ENCODE measurements at places on chromosomes 11 and 22.

DNA sequence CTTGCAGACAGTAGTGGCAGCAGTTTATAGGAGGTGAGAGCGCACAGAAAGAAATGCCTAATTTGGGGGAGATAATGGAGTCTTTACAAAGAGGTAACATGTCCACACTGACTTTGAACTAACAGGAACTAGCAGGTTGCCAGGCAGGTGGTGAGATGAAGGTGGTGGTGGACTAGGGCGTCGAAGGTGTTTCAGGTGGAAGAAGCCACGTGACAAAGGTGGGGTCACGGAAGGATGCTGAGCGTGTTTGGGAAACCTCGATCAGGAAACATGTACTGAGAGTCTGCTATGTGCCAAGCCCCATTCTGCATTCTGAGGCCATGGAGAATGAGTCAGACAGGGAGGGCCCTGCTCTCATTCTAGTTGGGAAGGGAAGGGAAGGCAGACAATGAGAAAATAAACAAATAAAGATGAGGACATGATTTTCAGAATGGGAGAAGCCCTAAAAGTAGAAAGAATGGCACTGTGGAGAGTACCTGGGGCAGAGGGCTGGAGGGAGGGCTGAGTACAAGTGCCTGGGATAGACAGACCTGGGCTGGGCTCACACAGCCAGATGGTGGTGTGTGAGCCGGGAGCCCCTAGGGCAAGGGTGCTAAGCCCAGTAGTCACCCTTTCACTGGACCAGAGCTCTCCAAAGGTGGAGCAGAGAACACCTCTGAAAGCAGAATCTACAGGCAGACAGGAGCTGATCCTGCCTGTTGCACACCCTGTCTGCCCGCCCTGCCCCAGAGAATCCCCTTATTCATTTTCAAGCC is 16.2 kb upstream of the NNMT start:
- DNase-seq = no peak

DNA sequence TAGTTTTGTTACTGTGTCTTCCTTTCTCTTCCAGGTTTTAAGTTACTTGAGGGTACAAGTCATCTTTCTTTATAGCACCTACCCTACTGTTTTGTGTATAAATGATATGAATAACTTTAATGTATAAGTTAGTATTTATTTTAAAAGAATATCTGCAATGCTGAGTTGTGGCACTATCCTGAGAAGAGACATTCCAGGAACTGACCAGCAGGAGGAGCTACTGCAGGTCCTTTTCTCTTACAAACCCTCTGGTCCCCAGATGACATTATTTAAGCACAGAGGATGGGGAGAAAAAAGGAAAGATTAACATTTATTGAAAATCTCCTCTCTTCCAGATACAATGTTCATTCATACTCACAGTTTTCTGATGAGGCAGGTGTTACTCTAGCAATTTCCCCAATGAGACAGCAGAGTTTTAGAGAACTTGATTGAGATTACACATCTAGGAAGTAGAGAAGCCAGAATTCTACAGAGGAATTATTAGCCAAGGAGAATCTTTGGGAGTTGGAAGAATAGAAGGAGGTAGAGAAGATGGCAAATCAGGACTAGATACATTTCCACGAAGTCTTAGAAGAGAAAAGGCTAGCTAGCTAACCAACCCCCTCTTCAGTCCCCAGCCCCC is 541.2 kb upstream of the API5 start:
- DNase-seq = no peak

DNA sequence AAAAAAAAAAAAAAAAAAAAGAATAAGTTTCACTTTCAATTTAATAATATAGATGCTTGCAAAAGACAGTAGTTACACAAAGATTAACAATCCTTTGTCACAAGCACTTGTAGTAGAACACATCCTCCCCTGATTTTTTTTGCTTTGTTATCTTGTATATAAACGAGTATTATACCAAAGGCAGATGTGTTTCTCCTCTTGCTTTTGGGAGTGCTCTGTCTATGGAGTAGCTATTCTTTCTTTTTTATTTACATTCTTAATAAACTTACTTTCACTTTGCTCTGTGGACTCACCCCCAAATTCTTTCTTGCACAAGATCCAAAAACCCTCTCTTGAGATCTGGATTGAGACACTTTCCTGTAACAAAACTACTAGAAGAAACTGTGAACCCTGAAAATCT is 3.4 kb upstream of the MRPL16 start:
- DNase-seq = no peak

DNA sequence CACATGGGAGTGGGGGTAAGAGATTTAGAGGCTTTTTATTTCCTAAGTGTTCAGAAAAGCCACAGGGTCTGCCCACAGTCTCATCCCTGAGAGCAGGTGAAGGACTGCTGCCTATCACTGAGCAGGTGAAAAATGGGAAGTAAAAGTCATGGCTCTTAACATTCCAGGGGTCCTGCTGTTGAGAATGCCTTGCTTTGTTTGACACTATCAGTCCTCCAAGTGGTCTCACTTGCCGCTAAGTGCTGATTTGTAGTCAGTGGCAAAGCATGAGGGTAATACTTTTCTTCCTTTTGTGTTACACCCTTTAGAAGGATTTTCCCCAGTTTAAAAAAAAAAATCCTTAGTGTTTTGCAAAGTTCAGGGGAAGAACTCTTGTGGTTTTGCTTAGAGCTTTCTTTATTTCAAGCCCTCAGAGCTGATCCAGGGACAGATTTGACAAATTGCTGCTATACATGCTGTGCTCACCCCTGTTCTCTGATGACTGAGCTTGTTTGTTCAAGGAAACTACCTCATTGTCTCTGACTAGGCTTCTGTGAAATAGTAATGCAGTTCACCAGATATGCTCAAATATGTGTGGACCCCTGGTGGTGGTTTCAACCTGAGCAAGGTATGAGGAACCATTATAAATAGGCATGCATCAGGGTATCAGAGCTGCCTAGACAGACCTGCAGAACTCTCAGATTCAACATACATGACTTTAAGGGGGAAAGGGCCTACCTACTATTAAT is 141.0 kb downstream of the ARHGAP42 start:
- no peak for DNase-seq

GRCh38 chr11:122089111-122089510 is 26.9 kb downstream of the BLID start:
- no peak for DNase-seq

GRCh38 chr11:28729339-28729738 is 621.2 kb downstream of the METTL15 start:
- no peak for DNase-seq

DNA sequence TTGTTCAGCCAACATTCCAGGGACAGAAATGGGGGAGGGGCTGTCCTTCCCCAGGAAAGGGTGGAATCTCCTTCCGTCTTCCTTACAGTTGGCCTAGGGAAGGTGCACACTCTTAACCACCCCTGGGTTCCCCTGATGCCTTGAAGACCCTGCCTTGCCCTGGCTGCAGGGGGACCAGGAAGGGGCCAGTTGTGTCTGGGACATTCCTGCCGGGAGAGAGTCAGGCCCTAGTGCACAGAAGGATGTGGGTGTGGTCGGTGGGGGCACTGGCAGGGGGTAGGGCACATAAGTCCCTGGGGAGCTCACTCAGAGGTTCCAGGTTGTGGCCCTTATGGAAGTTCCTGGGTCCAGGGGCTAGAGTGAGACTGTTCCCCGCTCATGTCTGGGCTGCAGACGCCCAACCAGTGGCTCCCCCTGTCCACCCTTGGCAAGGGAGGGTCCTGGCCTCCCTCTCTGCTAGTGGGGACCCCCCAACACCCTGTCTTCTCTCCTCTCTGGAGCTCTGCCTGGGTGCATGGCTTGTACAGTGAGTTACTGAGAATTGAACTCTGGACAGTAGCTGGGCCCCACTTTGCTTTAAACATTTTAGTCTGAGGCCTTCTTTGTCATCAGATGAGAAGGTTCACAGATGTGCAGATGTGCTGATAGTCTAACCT is 2.0 kb upstream of the APOBEC3A start:
- no peak for DNase-seq

DNA sequence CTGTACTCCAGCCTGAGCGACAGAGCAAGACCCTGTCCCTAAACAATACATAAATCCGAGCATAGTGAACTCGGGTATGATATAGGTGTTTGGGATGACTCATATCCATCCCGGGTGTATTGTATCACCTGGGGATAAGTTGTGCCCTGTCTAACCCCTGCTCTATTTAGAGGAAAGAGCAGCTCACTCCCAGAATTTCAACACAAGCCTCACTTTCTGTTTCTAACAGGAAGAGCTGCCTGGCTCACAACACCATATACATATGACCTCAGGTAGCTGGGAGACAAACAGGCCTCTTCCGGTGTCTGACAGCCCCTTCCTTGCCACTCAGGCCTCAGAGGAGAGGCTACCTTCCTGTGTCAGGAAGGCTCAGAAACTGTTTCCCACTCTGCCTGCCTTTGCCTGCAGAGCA is 9.9 kb upstream of the MICALL1 start:
- no peak for DNase-seq

DNA sequence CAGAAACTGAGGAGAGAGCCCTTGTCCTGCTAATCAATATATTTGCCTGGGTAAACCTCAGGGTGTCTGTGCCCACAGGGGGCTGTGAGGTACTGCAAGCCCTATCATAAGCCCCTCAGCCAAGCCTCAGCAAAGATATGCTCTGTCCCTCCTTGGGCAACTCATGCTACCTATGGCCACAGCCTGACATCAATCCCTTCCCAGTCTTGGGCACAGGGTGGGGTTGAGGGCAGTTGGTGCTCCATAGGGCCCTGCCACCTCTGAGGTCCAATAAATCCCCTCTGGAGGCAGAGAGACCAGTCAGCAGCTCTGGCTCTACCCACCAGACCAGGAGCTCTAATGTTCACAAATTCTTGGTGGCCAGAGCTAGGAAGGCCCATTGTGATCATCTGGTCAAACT is 23.8 kb downstream of the TPBGL start:
- DNase-seq = no peak

DNA sequence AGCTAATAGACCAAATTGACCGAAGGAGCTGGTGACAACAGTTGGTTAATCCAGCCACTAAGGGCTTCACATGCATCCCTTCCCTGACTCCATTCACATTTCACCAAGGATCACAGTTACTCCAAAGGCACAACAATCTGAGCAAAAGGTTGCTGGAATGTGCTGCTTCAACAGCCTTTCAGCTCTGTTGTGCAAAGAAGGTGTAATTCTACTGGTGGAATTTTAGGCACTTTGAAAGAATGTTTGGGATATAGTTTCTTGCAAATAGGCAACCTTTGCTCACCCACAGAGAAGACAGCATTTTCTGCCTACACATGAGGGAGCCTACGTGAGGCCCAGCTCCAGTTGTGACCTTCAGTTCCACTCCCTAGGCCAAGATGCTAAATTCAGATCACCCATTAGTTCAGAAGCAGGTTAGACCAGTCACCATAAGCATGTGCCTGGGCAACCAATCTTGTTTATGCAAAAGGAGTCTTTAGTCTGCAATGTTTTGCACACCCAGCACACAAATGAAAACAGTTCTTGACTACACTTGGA is 21.6 kb upstream of the FCHSD2 start:
- no peak for DNase-seq

DNA sequence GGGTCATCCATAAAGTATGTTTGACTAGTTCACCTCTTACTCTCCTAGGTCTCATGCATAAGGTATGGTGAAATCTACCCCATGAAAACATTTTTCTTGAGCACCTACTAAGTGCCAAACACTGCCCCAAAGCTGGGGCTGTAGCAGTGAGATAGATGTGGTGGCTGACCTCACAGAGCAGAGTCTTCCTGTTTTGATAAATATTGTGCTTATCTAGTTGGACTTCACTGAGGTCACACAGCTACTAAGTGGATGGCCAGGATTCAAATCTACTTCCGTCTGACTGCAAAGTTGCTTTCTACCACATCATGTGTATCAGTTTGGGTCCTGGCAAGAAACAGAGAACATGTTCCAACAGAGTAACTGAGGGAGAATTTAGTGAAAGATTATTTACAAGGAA is 6.4 kb upstream of the HTATIP2 start:
- no peak for DNase-seq

DNA sequence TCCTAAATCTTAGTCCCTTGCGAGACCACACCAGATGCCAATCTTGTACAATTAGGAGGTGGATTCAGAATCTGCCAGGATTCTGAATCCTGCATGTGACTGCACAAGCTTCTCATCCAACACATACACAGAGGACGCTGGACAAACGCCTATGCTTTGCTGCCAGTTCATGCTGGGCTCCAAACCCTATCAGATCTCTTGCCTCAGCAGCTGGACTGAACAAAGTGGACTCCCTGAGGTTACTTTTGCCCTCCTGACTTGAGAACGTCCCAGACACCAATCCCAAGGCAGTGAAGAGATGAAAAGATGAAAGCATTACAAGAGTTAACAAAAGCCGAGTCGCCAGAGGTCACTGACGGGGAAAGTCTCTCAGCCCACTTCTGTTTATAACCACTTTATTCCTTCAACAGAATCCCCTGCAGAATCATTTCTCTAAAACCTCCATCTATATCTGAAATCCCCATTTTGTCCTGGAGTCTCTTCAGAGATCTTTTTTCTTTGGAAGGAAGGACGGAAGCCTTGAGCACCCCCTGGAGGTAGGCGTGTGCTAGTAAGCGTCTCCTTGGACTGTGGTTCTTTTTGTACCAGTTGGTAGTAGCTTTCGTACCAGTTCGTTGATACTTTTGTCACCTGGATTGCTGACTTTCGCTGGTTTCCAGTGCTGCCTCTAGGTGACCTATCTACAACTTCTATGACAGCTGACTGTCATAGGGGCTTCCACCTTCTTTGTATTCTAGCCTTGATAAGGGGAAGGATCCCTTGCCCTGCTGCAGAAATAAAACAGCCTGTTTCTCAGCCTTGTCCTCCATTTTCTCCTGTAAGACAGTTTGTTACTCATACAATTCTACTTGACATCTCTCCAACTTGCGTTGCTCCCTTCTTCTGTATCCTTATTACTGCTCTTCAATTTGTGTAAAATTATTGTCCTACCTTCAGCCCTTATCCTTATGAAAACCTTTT is 26.1 kb upstream of the EED start:
- no peak for DNase-seq

DNA sequence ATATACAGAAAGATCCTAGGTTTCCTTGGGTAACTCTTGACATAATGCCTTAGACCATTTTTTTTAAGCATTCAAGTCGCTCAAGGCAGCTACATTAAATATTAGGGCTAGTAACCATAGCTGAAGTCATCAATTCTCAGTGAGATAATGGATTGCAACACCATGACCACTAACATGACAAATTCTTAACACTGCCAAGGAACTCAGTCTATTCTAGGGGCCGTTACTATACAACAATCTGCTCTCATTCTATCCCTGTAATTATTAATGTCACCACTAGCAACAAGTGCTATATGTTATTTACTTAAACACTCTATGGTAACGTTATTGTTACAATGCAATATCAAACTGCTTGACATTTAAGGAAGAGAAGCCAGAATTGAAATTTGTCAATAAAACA is 3.2 kb upstream of the STK33 start:
- DNase-seq = no peak

- no peak for DNase-seq
Measured at GRCh38 chr11:14224395-14224794, 134.6 kb downstream of the RRAS2 start.

GRCh38 chr11:67286621-67287333 is 2.3 kb upstream of the ANKRD13D start:
- no peak for DNase-seq

- no peak for DNase-seq
Measured at GRCh38 chr11:122747351-122747781, 90.9 kb upstream of the CRTAM start.

DNA sequence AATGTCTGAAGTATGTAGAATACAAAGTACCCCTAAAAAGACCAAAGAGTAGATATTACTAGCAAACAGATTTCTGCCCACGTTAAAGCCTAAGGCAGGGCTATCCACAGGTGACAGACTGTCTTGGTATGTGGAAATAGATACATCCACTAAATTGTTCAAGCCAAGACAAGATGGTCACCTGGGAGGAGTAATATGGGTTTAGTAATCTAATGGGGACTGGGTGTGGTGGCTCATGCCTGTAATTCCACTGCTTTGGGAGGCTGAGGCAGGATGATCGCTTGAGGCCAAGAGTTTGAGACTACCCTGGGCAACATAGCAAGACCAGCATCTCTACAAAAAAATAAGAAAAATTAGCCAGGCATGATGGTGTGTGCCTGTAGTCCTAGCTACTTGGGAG is 7.5 kb downstream of the SGSM3 start:
- DNase-seq = no peak

All from GOT3 (cell line).